Activated CD4-positive, alpha-beta memory T cell treated with anti-CD3 and anti-CD28 coated beads, Interleukin-2, amount 10 ng/mL, durations not matched to agents 7 days and 5 days (primary cell): ENCODE measurements at places on chromosomes 16 and 17. TPM values are rescaled to one million over a fixed set of nuclear protein-coding genes. Genes with fewer than 3 reads are reported as not detected.

Gene IKZF3
- total RNA-seq: 38.2 TPM

Gene TMEM220
- total RNA-seq: 0.78 TPM

Gene SHBG
- not detected for total RNA-seq

Gene TP53TG3B
- not detected for total RNA-seq

DNA sequence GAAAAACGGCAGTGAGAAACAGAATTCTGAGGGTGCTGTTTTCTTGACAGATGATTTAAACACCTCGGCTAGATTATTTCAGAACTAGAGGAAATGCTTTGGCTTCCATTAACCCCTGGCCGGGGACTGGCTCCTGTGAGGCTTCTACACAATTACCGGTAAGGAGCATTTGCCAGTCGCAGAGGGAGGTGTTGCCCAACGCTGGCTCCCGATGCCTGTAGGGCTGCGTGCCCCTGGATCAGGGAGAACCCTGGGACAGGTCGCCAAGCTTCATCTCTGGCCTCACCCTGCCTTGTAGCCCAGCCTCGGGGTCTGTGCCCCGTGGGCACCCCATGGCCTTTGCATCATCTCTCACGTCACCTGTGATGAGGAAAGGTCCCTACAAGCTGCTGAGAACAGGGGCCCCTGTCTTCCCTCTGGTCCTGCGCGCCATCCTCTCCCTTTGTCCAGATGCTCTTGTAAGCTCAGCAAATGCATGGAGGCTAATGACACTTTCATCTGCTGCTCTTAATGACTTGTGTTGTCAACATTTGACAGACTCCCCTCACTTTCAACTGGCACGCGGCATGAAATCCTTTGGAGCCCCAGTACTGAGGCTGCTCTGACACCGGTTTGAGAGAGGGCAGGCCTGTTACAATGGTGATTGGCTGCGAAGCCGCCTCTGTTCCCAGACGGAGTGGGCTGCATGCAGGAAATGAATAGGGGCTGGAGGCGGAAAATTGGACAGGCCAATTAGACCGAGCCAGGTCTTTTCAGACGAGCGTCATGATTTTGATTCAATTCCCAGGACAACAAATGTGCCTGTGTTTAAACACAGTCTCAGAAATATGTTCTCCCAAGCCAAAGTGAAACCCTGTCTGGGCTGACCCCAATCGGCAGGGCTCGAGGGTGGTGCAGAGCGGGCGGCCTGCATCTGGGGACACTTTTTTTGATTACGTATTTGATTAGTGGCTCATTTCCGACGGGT is 85.5 kb upstream of the DOC2B start:
- no peak for DNase-seq

DNA sequence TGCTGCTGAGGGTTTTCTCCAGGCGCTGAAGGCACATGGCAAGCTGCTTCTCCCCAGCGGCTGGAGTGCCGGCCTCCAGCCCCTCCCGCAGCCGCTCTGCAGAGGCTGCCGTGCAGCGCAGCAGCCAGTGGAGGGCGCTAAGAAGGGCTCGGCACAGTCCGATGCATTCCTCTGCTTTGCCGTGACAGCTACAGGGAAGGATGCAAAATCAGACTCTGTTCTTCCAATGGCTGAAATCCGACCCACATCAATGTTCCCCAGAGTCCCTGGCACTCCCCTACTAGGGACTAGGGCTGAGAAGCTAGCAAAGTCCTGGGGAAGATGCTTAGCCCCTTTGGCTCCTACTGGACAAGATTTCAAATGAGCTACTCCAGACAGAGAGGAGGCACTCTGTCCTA is 19.0 kb downstream of the MED24 start:
- no peak for DNase-seq

- no peak for DNase-seq
Measured at GRCh38 chr17:44279346-44279665, 11.4 kb upstream of the SLC4A1 start.

DNA sequence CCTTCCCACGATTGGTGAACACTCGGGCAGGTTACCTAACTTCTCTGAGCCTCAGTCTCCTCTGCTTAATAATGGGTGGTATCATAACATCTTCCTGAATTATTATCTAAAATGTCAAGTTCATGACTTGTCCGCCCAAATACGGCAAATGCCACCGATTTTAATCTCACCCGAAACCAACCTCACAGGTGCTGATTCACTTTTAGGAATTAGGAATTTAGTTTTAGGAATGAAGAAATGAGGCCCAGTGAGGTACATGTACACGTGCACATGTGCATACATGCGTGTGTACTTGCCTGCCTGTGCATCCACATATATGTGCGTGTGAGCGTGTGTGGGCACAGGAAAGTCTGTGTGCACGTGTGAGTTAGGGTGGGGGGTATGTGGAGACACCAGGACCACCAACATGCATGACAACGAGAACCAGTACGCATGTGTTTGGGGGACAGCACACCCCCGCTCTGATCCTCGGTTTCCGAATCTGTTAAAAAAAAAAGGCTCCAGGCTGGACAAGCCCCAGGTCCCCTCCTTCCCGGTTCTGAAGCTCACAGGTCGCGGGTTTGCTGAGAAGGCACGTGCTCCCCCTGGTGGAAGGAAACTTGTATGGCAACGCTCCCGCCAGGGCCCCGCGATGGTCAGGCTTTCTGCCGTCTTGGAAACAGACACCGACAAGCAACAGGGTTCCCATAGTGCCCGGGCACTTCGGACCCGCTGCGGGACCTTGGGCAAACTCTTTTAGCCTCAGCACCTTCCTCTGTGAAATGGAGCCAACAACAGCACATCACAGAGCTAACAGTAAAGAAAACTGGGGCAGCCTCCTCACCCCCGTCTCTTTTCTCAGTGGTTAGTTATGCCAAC is 219.2 kb downstream of the RBFOX3 start:
- DNase-seq: peak; percentile 63

DNA sequence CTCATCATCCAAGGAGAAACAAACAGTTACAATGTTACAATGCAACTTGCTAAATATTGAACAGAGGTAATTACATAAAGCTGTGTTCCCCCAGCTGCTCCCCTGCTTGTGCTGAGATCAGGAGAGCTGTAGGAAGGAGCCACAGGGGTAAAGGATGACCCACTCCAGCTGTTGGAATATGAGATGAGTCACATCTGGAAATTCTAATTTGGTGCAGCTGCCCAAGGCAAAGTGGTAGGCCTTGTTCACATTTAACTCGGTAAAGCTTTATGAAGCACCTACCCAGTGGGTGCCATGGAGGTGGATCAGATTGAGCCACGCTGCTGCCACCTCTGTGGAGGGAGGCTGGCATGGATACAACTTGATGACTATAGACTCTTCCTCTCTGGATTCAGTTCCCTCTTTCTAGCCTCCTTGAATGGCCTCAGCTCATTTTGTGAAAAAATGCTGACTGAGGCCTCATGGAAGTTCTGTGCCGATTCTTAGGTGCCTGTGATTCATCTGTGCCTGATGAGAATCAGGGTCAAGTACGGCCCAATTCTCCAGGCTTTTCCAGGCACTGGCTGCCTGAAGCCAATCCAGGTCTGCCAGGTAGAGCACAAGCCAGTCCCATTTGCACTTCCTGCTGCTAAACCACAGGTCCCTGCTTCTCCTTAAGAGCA is 7.4 kb downstream of the ZNF689 start:
- DNase-seq: no peak

- DNase-seq: peak; percentile 46
Measured at GRCh38 chr17:78474614-78475146, 96.2 kb downstream of the PGS1 start.
